ENCODE measurements at places on chromosomes 3 and 15.

DNA sequence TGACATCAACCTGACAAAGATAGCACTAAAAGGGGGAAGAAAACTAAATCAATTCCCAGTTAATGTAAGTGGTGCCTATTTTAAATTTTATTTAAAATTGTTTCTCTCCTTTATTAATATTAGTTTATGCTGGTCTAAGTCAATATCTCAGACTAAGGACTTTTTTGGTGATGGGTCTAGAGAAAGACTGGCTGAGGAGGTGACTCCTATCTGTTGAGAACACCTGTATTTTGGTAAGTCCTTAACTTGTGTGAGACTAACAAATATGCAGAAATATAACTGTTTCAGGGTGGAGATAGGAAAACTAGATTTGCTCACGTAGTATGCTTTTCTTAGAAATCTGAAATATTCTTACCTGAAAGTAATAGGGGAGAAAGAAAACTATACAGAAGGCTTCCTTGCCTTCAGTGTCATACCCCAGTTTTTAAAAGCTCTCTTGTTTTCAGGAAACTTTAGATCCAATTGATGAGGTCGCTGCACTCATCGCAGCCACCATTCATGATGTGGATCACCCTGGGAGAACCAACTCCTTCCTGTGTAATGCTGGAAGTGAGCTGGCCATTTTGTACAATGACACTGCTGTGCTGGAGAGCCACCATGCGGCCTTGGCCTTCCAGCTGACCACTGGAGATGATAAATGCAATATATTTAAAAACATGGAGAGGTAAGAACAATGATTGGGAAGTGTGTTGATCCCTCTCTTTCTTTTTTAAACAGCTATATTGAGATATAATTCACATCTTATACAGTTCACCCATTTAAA lies 138.9 kb downstream of the PDE8A start:
- no peak for DNase-seq

DNA sequence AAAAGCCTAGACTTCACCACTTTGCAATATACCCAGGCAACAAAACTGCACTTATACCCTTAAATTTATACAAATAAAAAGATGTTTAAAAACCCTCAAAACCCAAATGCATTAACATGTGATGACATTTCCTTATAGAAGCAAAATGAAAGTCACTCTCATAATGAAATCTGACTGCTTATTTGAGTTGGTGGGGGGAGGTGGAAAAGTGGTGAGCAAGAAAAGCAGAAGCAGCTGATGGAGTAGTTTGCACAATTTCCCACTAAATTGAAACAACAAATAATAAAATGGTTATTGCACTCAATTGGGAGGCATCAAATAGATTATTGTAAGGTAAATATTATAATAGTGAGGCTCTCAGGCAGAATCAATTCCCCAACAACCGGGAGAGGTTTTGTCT lies 54.0 kb upstream of the GADL1 start:
- DNase-seq, result no peak

- peak; percentile 96 for DNase-seq
These were observed 25.6 kb downstream of the APBA2 start for GRCh38 chr15:28911310-28911931.

- DNase-seq, result no peak
These were observed 330.4 kb upstream of the ICE2 start for GRCh38 chr15:60809375-60809774.

GRCh38 chr3:75295013-75295412 lies 369.1 kb upstream of the FRG2C start:
- no peak for DNase-seq

Measured in hematopoietic multipotent progenitor cell treated with erythropoietin and hydrocortisone succinate and interleukin-3 and kit ligand, for 8 days (in vitro differentiated cells).